Central memory CD4-positive, alpha-beta T cell (primary cell): ENCODE measurements at places on chromosomes 6 and 20.

GRCh38 chr20:10023911-10024310, 10.9 kb upstream of the ANKEF1 start:
- no peak for DNase-seq

- no peak for DNase-seq
Observed at GRCh38 chr20:36497856-36498255, 43.5 kb upstream of the MYL9 start.

GRCh38 chr6:135481783-135482369, 15.7 kb downstream of the AHI1 start:
- DNase-seq: no peak

DNA sequence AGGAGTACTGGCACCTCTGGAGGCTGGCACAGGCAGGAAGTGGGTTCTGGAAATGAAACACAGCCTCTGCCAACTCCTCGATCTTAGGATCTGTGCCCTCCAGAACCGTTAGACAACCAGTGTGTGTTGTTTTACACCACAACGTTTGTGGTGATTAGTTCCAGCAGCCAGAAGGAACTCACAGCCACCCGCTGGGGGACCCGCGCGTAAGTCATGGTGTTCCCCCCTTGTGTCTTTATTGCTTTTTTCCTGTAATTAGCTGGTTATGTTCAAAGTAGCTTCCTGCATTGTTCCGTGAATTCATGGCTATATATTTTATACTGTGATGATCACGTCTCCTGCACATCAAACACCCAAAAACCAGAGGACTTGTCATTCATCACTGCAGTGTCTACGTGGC, 117.4 kb downstream of the RNASET2 start:
- DNase-seq: no peak

- DNase-seq: no peak
Observed at GRCh38 chr6:108955329-108955949, 107.2 kb downstream of the ARMC2 start.

- no peak for DNase-seq
Observed at GRCh38 chr6:140992678-140993077, 1140.0 kb upstream of the GJE1 start.

GRCh38 chr6:112939563-112939962, 592.4 kb downstream of the RFPL4B start:
- DNase-seq: no peak

DNA sequence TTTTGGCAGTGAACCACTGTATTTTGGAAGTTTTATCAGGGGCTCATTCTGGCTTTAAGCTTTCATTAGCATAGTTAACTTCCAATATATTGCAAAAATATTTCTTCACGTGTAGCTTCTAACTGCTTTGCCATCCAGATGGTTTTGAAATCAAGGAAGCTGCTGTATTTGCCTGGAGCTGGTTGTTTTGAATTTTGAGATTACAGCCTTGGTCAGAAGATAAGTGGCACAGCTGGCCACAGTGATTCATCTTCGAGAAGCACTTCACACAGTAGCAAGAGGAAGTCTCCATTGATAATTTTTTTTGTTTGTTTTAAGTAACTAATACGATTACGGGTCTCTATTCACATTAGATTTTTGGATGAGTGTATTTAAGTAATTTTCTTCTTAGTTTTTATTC, 3.8 kb downstream of the APCDD1L start:
- no peak for DNase-seq

DNA sequence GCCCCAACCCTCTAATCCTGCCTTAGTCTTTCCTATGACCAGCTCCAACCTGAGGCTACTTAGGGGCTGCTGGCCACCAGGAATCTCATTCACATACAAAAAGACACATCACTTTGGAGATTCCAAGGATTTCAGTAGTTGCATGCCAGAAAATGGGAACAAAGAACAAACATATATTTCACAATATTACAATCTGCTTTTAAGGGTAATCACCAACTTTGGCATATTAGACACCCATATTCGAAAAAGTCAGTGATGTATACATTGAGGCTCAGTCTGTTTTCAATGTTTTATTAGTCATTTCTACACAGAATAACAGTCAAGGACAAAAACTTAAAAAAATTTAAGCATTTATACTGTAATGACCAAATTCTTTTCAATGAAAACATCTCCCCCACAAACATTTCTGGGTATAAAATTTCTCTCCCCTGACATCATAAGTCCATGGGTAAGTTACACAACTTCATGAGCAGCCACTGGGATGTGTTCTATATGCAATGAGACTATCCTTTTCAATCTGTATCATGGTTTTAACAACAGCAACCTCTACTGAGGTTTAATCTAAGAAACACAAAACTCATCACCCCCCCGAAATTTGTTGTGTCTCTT, 103.5 kb downstream of the MAP7 start:
- no peak for DNase-seq

DNA sequence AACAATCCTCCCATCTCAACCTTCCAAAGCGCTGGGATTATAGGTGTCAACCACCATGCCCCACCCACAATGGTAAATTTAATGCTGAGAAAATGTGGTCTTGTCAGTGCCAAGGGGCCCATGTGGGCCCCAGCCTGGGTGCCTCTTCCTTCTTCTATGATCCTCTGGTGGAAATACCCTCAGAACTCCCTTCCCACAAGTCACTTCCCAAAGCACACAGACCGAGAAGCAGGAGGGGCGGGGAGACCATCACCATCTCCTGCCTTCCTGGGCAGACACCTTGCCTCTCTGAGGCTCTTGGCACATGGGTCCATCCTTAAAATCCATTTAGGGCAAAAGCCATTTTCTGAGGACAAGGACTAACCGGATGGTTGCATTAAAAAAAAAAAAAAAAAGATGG, 59.0 kb downstream of the NOL4L start:
- no peak for DNase-seq

DNA sequence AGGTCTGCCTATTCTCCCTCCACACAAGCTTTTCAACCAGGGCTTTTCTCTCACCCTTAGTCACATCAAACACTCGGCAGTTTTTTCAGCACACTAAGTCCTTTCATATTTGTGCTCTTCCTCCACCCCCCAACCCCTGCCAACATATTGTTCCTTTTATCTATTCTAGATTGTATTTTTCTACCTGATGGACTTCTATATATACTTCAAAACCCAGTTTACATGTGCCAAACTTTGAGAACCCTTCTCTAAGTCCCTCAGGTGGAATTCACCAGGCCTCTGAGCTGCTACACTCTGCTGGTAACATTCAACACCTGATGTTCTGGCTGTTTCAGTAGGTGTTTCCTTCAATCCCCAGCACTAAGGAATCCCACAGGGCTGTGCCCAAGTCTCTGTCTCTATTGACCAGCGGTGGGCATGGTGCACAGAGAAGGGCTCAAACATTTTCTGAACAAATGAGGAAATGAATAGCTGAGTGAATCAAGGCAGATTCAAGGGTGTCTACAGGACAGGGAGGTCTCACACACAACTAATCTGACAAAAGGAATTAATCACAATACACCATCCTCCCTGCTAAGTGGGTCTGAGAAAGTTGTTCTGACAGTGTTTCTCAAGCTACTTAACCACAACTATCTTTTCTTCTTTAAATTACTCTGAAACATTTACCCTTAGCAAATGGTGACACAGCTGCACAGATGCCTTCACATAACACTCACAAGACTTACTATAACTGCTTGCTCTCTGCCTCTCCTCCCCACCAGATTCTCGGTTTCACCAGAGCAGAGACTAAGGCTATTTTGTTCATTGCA, 166.5 kb downstream of the TSHZ2 start:
- no peak for DNase-seq

- no peak for DNase-seq
Observed at GRCh38 chr6:25403150-25403549, 124.0 kb downstream of the CARMIL1 start.

DNA sequence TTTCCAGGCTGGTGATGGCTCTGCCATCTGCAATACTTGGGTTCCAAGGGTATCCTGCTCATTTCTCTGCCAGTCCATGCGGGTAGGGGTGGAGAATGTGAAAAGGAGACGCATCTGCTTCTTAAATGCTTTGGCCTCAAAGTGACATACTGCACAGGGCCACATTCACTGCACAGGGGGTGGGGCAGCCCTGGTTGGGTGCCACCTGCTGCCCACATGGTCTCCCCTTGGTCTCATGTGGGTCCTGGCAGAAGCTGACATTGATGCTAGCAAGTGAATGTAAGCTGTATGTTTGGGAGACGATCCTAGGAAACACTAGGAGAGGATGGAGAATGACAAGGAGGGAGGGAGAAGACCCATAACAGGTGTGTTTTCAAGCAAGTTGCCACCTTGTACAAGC, 140.9 kb downstream of the EDN3 start:
- DNase-seq: no peak

GRCh38 chr6:113352029-113352801, 504.9 kb upstream of the MARCKS start:
- DNase-seq: no peak

DNA sequence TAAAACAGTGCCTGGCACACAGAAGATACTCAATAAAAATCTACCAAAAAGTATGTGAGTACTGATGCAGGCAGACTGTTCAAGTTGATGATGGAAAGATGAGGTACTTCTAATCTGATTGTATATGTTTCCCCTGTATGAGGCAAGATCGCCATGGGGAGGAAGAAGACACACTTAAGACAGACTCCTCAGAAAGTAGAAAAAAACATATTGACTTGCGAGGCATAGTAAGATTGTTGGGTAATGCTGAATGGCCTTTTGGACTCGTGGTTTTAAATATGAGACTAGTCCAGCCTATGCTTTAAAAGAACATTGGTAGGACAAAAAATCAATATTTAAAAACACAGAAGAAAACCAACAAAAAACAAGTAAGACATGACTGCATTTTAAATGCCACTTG, 72.6 kb downstream of the SHPRH start:
- DNase-seq: no peak

DNA sequence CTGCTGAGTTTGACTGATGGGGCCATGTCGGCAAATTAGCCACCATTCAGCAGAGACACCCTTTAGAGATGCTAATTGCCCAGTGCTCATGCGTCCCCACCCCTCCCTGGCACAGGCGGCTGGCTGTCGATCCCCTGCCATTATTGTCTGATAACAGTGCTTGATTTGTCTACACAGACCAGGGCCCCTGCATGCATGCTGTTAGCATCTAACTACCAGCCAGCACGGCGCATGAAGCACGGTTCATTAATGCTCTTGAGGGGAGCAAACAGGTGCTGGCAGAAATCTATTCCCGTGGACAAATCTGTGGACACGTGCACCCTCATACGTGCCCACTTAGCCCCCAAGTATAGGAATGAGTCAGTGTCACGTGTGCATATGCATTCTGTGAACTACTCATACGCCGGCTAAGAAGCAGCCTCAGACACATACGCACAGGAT, 32.2 kb downstream of the KCNB1 start:
- DNase-seq: no peak

DNA sequence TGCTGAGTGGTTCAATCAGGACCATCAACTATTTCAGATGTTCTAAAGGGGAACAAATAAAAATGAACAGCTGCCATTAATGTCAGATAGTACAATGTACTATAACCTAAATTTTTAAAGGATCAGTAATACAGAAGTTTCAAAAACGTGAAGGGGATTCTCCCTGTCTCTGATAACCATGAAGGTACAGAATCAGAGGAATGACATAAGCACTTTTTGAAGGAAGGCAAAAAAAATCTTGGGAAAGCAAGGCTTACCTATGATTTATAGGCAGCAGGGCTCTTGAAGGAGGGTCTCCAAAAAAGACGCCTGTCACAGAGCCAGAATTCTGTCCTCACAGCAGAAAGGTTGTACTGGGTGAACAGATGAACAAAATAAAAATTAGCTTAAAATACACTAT, 20.1 kb downstream of the DEK start:
- no peak for DNase-seq

GRCh38 chr6:42727087-42727611, 4.8 kb upstream of the PRPH2 start:
- DNase-seq: no peak

DNA sequence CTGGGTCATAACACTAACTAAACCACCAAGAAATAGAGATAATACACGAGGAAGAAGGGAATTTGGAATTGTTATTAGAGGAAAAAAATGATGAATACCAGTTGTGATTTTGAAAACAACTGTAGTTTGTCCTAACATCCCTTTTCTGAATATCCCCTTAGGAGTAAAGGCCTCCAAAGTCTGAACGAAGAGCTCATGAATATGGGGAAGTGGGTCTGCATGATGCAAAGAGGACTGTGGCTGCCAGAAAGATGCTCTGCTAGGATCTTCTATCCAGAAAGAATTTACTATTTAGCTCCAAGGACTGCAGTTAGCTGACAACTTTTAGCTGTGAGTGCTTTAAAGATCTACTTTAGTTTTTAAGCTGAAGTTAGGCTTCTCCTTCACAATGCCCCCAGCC, 308.8 kb upstream of the HS3ST5 start:
- no peak for DNase-seq

DNA sequence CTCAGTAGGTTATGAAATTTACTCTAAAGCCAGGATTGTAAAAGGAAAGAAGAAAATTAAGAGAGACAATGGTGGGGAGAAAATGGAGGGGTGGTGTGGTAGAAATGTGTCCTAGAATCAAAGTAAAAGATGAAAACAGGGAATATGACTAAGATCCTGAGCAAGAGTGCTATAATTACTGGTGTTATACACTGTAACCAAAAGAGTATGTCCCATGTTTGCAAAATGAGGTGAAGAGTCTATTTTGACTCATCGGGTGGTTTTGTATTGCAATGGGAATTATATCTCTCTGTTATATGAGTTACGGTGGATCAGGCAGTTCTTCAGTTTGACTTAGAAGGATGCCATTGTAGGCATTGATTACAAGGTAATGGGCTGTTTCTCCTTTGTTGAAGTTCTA, 8.5 kb downstream of the L3MBTL3 start:
- DNase-seq: no peak

- no peak for DNase-seq
Observed at GRCh38 chr6:46279874-46280273, 109.1 kb upstream of the ENPP5 start.

GRCh38 chr6:75563032-75563431, 38.6 kb upstream of the SENP6 start:
- peak; percentile 3 for DNase-seq

DNA sequence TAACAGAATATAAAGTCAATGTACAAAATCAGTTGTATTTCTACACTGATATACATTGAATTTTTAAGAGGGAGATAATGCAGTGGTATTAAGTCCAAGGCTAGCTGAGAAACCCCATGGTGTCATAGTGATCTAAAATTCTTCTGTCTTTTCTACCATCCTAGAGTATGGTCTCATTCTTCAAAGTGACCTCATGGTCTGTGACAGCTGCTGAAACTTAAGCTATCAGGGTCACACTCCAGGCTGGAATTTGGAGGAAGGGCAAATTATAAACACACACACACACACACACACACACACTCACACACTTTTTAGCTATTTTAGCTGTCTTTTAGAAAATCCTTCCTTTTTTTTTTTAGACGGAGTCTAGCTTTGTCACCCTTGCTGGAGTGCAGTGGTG, 47.3 kb upstream of the DYNLRB1 start:
- DNase-seq: no peak
